Stimulated activated CD8-positive, alpha-beta memory T cell treated with anti-CD3 and anti-CD28 coated beads, Interleukin-7, amount 100 ng/mL, for 48 hours (primary cell): ENCODE measurements at places on chromosomes 3 and 15.
A peak's percentile ranks its signal among the peaks of the same experiment; 100 is the strongest.

- DNase-seq = no peak
Observed at GRCh38 chr3:81245043-81245442, 516.4 kb downstream of the GBE1 start.

GRCh38 chr3:16477056-16477455 is 36.4 kb downstream of the RFTN1 start:
- no peak for DNase-seq

DNA sequence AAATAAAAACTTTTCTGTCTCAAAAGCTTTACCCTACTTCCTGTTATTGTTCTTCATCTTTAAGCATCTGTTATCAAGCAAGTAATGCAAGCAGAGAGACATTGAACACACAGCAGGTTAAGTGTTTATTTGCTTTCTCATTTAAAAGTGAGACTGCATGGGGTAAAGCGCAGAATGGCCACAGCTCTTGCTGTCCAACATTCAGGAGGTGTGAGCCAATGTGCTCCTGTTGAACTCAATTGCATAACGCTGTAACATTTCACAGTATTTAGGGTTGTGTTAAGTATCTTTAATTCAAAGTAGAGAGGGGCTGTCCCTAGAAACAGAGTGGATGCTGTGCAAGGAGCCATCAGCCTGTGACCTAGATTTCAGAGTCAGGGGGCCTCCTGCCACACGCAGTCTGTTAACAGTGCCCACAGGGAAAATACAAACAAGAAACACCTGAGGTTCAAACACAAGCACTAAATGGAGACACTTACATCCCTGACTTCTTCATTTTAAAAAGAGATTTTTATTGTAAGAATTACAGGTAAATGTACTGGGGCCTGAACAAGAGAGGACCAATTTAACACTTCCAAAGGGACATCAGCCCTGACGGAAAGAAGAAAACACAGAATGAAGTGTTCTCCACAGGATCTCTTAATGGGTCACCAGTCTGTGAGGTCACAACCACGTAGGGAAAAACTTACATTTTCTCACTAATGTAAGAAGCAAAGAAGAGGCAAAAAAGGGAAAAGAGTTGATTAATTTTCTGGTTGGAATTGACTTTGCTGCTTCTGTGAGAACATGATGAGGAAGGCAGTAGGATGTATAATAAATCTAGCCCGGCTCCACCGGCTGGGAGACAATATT is 815.1 kb downstream of the VGLL3 start:
- no peak for DNase-seq

DNA sequence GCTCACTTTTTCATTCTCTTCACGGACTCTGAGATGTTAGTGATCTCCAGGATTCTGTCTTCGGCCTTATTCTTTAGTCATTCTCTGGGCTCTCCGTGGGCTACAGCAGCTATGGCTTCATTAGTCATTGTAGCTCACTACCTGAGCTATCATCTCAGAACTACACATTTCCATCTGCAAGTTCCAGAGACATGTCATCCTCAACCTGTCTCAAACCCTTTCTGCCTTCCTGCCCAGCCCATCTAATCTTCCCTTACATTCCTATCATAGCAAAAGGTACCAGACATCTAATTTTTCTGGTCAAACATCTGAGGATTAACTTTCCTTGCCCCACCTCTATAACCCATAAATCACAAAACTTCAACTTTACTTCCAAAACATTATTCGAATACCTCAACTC is 13.2 kb downstream of the TSPAN3 start:
- DNase-seq = no peak

DNA sequence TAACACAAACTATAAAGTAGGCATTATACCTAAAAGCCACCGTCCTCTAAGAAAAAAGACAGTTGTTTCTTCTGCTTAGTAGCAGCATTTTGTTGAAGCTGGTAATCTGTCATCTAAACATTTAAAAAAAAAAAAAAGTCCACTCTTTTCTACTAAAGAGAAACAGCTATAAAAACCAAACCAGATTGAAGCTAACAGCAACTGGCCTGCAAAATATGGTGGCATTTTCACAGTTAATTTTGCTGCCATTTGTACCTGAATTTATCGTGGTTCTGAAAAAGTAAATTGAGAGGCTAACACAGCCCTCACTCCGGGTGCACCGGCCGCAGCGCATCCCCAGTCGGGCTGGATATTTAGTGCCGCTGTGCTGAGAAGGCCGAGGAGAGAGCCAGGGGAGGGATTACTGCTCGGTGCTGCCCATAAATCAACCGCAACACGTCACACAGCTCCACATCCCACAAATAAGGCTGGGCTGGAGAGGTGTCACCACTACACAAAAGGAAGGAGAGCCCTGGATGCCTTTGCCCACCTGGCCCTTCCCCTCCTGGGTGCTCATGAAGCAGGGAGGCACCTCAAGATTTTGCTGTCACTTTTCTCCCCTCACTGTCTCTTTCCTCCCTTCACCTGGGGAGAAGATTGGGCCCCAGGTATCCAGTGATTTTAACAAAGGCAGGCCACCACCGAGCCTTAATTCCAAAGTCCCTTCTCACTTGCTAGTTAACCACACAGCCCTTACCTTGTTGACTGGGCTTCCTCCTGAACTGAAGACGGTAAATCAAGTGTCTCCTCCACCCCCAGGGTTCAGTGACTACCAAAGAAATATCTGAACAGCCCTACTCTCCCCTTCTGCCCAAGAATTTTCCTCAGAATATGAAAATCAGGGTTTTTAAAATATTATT is 44.4 kb downstream of the MECOM start:
- DNase-seq = no peak

- no peak for DNase-seq
Observed at GRCh38 chr3:126381966-126382365, 12.7 kb upstream of the CFAP100 start.

DNA sequence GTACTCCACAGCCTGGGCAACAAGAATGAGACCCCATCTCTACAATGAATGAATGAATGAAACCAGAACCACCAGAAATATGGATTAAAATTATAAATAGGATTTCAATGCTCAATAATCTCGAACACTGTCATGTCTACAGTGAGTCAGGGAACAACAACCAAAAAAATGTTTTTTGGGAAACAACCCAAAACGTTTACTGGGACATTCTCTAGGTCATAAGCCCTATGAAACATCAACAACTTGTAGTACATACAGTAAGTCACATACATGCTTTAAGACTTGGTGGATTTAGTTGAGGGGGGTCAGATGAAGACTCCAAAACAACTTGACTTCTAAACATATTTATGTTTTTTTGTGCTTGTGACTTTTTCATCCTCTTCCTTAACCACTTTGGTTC is 511.2 kb downstream of the FOXP1 start:
- DNase-seq = no peak

- no peak for DNase-seq
Observed at GRCh38 chr15:70435369-70435768, 328.0 kb downstream of the UACA start.

DNA sequence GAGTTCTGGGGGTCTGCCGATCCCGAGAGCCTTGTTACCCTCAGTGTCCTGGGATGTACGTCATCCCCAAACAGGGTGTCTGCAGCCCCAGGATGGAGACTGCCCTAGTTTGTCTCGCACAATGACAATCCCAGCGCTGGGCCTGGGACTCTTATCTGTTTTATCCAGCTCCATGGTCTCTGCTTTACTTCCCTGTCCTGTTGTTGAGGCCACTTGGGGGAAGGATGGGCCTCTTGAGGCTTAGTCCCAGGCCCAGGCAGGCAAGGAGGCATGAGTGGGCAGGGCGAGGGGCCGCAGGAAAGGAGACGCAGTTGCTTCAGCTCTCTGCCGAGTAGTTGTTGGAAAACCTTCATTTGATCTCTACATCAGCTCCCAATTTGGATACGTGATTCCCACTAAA is 17.4 kb downstream of the SMAD6 start:
- no peak for DNase-seq

DNA sequence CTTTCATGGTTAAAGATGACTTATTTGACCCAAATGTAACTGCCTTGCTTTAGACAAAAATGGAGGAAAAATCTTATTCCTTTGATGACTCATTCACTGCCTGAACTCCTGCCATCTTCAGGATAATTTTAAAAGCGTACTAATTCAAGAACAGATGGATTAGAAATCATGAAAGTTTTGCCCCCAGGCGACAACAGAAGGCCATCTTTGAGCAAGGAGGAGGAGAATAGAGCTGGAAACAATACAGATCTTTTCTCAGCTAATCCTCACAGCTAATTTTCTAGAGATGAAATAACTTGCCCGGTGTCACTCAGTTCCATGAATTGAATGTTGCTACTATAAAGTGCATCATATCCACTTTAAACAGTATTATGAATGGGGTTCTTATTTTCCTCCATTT is 324.7 kb upstream of the RARB start:
- no peak for DNase-seq

- DNase-seq = no peak
Observed at GRCh38 chr3:131883086-131883485, 151.7 kb downstream of the CPNE4 start.

DNA sequence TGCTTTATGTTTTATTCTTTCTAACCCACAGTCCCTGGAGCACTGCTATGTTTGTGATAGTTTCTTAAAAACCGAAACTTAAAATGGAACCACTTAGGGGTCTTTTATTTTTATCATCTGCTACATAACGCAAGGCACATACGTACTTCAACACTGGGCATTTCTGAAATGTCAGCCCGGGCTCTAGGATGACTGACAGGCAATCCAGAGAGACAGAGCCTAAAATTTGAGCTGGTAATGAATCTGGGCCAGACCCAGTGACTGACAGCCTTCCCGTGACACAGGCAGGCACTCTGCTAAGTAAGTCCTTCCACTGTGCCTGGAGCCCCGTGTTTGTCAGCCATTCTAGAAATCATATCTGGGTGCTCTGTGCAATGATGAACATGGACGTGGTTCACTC is 84.6 kb downstream of the RYR3 start:
- DNase-seq = no peak

GRCh38 chr3:178082326-178082906 is 453.8 kb upstream of the KCNMB2 start:
- DNase-seq = no peak

DNA sequence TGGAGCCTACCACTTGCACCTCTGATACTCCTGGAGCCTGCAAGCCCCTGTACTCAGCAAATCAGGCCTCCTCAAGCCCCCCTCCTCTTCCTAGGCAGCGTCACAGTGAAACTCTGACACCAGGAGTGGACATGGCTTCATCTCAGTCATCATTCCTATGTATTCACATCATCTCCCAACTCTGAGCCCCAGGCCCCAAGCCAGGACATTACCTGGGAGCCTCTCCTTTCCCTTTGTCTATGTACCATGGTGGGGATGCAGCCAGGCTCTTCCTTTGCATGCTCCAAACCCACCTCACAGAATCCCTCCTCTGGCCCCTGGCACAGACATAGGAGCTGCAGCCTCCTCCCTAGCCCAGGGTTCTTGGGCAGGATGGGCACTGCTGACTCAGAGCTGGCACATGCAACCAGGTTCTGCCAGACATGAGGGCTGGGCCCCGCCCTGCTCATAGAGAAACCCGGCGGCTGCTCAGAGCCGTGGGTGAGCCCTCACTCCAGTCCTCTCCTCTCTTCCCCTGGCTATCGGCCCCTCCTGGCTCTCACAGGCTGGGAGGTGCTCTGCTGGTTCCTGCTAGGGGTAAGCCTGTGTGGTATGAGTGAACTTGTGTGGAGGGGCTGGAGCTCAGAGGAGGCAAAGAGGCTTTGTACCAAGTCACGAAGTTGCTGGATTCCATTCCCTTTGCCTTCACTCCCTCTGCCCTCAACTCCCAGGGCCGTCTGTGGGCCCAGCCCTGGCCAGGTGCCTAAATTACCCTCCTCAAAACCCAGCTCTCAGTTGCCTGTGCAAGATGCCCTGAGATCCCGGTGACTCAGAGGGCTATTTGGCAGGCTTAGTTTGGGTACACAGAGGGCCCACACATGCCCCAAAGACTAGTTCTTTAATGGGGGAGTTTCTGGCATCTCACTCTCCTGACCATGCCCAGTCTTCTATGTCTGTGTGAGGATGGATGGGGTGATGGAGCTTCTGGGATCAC is 1.9 kb upstream of the PLCD1 start:
- no peak for DNase-seq

GRCh38 chr15:69744391-69745162 is 292.0 kb downstream of the RPLP1 start:
- DNase-seq = no peak

DNA sequence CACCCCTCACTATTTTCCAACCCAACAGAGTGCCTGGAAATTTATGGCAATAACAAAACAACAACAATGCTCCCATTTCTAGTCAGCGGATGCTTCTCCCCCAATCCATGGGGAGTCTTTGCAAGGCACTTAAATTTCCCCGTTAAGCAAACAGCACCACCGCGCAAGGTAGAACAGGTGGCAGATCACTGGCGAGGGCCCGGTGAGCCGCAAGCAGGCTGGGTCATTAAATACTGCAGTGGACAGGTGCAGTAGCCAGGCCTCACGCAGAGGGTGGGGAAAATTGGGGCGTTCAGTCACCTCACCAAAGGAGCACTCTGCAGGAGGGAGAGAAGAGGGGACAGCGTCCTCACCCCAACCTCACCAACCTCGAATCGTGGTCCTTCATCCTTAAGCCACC is 147.5 kb downstream of the NTRK3 start:
- DNase-seq = no peak

DNA sequence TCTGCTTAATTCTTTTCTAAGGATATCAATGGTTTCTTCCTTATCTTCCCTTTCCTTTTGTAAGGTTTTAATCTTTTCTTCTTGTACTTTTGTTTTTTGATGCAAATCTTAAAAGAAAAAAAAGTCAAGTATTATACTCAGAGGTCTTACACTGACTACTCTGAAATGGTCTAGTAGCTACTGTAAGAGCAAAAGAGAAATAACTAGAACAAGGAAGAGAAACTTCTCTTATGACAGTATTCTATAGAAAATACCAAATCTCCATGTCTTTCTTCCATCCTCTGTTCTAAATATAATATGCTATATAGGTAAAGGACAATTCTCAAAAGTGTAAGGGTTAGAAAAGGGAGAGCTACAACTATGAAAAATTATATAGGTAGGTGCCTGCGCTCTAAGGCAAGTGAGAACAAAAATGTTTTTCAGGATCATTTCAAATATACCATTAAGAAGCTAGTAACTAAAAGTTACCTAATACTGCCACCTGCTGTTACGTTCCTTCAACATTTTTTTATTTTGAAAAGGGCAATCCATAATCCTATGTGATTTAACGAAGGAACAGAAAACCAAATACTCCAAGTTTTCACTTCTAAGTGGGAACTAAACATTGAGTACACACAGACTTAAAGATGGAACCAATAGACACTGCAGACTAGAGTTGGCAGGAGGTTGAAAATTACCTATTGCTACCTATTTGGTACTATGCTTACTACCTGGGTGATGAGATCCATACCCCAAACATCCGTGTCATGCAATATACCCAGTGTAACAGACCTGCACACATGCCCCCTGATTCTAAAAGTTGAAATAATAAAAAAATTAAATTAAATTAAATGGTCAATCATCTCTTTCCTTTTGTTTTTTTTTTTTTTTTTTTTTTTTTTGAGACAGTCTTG is 36.7 kb downstream of the CIP2A start:
- no peak for DNase-seq

GRCh38 chr15:101813803-101814534 is 2.0 kb downstream of the OR4F15 start:
- no peak for DNase-seq

- DNase-seq = peak; percentile 66
Observed at GRCh38 chr3:15291589-15292541, 40.5 kb downstream of the SH3BP5 start.
